ENCODE measurements at places on chromosomes 12 and 14. TPM values are rescaled to one million over a fixed set of nuclear protein-coding genes. Genes with fewer than 3 reads are reported as not detected.

DNA sequence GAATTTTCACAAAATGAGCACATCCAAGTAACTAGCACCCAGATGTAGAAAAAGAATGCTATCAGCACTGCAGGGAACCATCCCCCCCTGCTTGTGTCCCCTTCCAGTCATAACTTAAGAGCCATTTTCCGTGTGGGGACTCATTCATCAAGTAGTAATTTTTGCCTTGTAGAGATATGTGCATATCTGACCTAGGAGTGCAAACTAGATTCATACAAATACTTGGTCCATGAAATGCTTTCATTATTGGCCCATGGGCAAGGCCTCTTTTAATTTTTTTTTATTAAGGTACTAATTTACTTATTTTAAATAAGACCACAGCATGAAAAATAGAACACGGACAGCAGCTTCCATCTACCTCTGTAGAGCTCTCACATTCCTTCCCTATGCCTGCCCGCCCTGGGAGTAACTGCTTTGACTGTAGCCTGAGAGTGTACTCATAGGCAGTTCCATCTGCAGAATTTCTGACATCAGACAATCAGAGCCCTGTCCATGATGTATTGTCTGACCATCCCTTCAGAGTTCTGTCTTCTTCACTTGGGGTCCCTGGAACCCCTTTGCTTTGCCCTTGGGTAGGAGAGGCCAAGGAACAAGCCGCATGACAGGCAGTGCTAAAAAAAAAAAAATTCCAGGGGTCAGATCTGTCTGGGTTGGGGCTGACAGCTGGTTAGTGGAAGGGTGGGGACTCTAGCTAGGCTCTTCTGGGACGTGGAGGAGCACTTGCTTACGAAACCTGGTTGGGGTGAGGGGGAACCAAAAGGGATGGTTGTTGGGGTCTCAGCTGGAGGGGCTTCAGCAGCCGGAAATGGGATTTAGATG, 131.7 kb downstream of the C12orf75 start:
- no peak for DNase-seq

- DNase-seq, result peak; percentile 7
These were observed 23.1 kb downstream of the BICDL1 start for GRCh38 chr12:120012067-120012621.

The SCNN1A gene
- total RNA-seq, result 136 TPM

DNA sequence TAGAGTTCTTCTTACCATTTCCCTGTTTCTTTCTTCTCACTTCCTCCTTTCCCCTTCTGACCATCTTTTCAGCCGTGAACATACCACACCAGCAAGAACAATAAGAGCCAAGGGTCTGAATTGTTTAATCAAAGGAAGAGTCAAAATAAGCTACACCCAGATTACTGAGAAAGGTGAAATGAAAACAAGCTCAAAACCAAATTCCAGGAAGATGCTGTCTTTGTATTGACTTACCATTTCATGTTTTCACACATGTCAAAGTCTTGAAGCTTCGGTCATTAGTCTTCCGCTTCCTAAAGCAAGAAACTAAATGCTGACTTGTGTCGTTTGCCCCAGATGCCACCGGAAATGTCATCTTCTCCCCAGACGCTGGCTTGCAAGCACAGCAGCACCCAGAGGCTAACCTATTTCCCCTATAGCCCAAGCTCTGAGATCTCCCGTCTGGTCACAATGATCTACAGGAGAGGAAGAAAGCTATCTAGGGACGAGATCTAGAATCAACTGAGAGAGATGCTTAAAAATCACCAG, 136.5 kb upstream of the AMIGO2 start:
- DNase-seq, result no peak

DNA sequence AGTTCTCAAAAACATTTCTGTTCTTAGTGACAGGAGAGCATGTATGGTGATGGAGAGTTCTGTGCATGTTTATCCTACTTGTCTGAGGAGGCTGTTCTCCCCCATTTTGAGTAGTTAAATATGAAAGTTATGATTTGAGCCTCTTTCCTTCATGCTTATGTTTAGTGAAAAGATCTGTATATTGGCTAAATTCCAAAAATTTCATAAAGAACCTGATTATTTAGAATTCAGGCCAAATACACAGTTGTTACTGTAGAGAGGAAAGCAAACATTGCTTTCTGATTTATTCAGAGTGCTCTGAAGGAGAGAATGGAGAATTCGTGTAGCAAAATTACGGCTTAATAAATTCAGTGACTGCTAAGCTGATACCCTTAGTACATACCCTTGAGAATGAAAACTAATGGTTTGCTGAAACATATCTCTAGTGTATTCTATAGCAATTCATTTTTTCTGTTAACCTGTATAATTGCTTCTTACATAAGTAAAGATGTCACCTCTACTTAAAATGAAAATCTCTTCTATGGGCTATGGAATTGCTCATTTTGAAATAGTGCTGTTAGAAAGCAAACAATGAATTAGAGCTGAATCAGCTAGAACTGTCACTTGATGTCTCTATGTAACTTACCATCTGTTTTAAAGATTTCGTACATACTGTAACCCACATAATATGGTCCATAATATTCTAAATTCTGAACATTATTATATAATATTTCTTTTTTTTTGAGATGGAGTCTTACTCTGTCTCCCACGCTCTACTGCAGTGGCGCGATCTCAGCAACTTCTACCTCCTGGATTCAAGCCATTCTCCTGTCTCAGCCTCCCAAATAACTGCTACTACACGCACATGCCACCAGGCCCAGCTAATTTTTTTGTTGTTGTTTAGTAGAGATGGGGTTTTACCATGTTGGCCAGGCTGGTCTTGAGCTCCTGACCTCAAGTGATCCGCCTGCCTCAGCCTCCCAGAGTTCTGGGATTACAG, 417.0 kb upstream of the RGS6 start:
- no peak for DNase-seq

All from MCF 10A (cell line).